ENCODE measurements at places on chromosomes 11 and 22. TPM values are rescaled to one million over a fixed set of nuclear protein-coding genes. Genes with fewer than 3 reads are reported as not detected.

- no peak for DNase-seq
Observed at GRCh38 chr11:33735271-33736147, 714 bp downstream of the CD59 start.

GRCh38 chr22:28874811-28875320 lies 8.5 kb upstream of the ZNRF3 start:
- no peak for DNase-seq

DNA sequence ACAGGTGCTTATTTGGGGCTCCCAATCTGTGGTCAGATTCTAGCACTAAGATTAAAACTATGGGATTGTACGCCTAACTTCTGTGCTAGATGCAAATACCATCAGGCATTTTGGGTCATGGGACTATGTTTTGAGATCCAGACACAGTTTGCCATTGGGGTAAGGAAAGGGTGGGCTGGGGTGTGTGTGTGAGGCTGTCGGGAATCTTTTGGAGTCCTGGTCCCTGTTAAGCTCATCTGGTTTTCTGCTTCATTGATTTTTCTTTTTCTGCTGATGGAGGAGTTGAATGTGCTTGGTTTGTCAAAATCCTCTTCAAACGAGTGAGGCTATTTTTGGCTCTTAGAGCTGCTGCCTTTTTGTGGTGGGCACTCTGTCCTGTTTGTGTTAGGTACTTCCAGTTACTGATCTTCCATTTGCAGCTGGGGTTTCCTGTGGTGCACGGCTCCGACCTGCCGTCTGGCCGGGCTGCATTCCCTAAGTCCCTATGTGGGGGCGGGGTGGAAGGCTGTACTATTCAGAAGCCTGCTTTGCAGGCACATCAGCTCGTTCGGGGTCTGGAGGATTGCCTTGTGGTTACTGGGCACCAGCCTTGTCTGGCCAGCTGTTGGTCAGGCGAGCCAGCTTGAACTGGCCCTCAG lies 2.9 kb downstream of the BCR start:
- no peak for DNase-seq

DNA sequence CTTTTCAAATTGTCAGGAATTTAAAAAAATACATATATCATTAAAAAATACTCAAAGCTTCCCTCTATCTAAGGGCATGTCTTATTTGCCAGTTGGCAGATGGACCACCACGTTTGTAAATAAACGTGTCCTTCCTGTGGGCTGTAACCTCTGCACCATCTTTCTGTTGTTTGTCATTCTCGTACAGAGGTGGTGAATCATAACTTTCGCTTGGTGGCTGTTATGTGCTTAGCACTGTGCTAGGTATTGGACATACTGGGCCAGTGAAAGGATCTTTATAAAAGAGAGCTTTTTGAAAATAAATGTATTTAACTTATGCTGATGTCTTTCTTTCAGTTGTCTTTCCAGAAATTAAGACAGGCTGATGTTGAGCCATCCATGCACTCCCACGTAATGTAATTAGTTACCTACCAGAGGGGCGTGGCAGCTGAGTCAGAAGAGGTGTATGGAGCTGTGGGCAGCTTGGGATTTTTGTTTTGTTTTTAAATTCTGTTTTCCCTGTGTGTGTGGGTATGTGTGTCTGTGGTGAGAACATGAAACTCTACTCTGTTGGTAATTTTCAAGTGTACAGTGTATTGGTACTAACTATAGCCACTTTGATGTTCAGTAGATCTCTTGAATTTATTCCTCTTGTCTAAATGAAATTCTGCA lies 62.7 kb downstream of the TECTA start:
- DNase-seq, result no peak

- no peak for DNase-seq
Observed at GRCh38 chr11:37109286-37109585, 511.2 kb upstream of the RAG2 start.

DNA sequence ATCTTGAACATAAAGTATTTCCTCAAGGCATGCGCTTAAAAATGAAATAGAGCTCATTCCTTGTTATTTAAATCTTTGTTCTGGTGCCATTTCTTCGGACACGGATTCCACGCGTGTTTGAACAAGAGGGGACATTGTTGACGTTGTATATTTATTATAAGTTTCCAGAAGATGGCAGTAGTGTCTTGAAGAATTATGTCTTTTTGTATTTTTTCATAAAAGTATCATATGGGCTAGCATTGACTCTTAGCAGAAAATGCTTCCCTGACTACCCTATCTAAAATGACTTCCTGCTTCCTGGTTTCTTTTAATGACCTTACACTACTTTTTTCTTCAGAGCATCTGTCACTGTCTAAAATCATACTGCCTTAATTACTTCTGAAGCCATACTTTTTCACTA lies 20.4 kb downstream of the BIRC2 start:
- no peak for DNase-seq

GRCh38 chr11:63240791-63241379 lies 2.5 kb downstream of the SLC22A25 start:
- no peak for DNase-seq

GRCh38 chr22:24730864-24731263 lies 43.7 kb downstream of the PIWIL3 start:
- no peak for DNase-seq

- no peak for DNase-seq
Observed at GRCh38 chr11:102457865-102458264, 5.3 kb upstream of the TMEM123 start.

DNA sequence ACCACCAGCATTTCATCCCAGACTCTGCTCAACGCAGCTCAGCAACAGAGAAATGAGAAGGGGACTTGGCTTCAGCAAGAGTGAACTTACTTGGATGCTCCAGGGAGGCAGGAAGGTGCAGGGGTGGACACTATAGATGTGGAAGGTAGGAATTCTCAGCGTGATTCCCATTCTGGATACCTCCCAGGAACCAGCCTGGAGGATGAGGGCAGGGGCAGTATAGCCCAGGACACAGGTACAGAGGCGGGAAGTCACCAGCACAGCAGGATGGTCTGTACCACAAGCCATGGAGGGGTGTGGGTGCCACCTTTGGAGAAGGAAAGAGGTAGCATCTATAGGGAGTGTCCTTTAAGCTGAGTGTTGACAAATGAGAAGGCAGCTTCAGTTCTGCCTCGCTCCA lies 1275.2 kb downstream of the TBC1D22A start:
- DNase-seq, result no peak

- no peak for DNase-seq
Observed at GRCh38 chr11:84800755-84801346, 826.3 kb downstream of the DLG2 start.

DNA sequence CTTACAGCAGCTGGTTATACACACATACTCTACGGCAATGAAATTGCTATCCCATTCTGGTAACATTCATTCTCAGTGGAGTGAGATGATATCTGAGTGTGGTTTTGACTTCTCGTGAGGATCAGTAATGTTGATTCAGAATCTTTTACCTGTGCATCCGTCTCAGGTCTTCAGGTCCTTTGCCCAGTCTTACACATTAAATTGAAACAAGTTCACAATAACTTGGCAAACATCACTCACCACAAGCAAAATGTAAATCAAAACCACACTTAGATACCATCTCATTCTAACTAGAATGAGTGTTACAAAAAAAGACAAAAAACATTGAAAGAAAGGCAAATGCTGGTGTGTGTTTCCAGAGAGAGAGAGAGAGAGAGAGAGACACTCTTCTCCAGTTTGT lies 14.0 kb downstream of the RGL4 start:
- no peak for DNase-seq

DNA sequence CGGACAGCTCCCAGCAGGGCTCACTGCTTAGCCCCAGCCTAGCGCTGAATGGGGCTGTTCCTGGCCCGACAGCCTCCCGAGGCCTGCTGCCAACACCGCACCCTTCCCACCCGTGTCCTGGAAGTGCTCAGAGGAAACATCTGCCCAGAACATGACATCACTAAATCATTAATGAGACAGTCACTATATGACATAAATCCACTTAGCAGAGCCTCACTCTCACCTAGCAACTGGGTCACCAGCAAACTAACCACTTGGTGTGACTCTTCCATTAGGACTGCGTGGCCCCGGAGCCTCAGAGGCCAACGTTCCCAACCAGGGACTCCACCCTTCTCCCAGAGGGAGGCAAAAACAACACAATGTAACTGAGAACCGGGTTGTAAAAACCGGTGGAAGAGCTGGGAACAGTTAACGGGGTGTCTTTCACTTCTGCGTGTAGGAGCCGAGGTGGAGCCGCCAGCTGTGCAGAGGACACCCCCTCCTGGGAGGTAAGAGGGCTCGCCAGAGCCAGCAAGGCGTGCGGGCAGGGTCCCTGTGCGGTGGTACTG lies 21.4 kb upstream of the PACSIN2 start:
- no peak for DNase-seq

DNA sequence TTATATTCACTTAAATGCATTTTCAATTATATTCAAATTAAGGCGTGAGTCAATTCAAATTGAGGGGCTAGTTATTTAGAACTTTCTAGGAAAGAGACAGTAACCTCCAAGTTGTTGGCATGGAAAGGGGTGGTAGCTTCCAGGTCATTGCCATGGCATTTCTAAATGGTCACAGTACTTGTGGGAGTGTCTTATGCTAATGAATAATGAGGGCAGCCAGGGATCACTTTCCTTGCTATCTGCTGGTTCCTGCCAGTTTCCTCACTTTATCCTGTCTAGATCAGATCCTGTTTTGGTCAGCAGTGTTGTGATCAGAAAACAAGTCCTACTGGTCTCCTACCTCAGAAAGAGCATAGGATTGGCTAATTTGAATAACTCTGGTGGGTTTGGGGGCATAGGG lies 21.8 kb upstream of the RNASEH2C start:
- no peak for DNase-seq

GRCh38 chr11:8794677-8795103 lies 112.1 kb downstream of the RPL27A start:
- DNase-seq, result no peak

- DNase-seq, result no peak
Observed at GRCh38 chr22:49764127-49764581, 63.5 kb downstream of the BRD1 start.

GRCh38 chr11:32931606-32932005 lies 39.0 kb downstream of the QSER1 start:
- DNase-seq, result no peak

GRCh38 chr11:19946681-19947080 lies 213.6 kb downstream of the DBX1 start:
- DNase-seq, result no peak

- no peak for DNase-seq
Observed at GRCh38 chr11:10680956-10681487, 12.5 kb downstream of the IRAG1 start.

DNA sequence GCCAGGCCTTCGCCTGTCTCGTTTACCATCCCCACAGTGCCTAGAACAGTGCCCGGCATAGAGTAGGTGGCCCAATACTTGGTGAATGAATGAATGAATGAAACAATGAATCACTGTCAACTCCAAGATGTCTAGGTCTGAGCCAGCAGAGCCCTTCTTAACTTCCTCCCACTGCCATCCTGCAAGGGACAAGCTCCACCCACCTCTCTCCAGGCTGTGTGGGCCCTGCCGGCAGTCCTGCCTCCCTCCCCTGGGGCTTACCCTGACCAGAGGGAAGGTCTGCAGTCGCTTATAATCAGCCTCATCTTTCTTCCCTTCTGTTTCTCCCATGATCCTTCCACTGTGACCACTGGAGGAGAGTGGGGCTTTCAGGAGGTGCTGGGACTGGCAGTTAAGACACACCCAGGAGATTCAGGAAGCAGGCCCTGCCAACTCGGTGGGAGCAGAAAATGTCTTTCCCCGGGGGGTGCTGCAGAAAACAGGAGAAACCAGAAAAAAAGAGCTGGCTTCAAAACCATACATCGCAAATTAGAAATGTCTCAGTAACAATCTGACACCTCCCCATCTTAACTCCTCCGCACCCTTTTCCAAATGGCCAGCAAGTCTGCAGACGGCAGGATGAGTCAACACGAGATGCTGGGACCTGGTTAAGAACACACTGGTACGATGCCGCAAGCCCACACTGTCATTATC lies 11.4 kb downstream of the DNAL4 start:
- no peak for DNase-seq

- no peak for DNase-seq
Observed at GRCh38 chr11:110474578-110474977, 44.8 kb downstream of the FDX1 start.

GRCh38 chr11:57638811-57639320 lies 10.8 kb downstream of the YPEL4 start:
- DNase-seq, result no peak

- DNase-seq, result no peak
Observed at GRCh38 chr11:61636676-61637075, 43.5 kb upstream of the DAGLA start.

GRCh38 chr11:97955595-97955994 lies 1065.2 kb upstream of the CNTN5 start:
- no peak for DNase-seq

DNA sequence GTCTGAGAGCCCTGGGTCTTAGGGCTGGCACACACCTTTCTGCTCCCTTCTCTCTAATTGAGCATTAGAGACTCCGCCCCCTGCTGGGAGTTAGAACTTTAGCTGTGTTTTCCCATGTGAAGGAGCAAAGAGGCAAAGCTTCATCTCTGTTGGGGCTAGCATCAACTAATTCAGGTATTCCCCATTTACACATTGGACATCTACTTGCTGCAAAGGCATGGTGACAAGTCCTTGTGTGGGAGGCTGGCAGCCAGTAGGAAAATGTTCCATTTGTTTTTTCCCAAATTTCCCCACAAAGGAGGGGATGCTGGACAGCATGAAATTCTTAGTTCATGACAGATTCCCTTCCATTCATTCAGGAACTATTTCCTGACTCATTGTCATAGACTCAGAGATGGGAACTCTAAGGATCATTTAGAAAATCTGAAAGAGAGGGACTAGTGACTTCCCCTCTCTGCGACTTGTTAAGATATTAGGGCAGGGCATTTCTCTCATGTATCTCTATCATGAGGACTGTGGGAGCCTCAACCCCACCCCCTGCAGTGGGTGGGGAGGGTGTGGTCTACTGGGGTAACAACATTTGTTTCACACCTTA lies 3.6 kb downstream of the CD44 start:
- DNase-seq, result no peak

CCDC88B gene
- total RNA-seq, result 13.0 TPM

ZFPL1 gene
- 29.3 TPM for total RNA-seq

HBG1 gene
- not detected for total RNA-seq

SLC25A45 gene
- 5.4 TPM for total RNA-seq

MMP12 gene
- not detected for total RNA-seq

PLAAT2 gene
- 0.47 TPM for total RNA-seq

UNC93B1 gene
- total RNA-seq, result 30.1 TPM

MMP1 gene
- total RNA-seq, result not detected

CBX7 gene
- total RNA-seq, result 56.1 TPM

OR5A1 gene
- total RNA-seq, result not detected

SAA4 gene
- total RNA-seq, result not detected

C11orf42 gene
- total RNA-seq, result not detected

KRTAP5-4 gene
- not detected for total RNA-seq

FAM83F gene
- 39.2 TPM for total RNA-seq

KCNC1 gene
- total RNA-seq, result not detected

MS4A3 gene
- not detected for total RNA-seq

GLB1L3 gene
- under 0.01 TPM for total RNA-seq

RASGRP2 gene
- 2.6 TPM for total RNA-seq

All from esophagus squamous epithelium (tissue), 5 donors.